IMR-90 (cell line): ENCODE measurements at places on chromosomes 2 and 18. TPM values are rescaled to one million over a fixed set of nuclear protein-coding genes. Genes with fewer than 3 reads are reported as not detected.

DNA sequence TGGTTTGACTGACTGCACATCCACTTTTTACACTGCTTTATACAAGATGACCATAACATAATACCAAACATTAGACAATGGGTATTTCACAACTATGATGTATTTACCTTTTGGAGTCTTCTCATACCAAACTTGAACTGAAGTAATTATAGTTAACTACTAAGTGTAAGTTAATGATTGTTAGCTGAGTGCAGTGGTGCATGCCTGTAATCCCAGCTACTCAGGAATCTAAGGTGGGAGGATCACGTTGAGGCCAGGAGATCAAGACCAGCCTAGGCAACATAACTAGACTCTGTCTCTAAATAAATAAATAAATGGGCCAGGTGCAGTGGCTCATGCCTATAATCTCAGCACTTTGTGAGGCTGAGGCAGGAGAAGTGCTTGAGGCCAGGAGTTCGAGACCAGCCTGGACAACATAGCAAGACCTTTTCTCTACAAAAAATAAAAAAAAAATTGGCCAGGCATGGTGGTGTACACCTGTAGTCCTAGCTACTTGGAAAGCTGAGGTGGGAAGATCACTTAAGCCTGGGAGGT is 44.9 kb upstream of the ORC2 start:
- DNase-seq, result no peak

GRCh38 chr2:11398750-11399437 is 54.5 kb upstream of the ROCK2 start:
- DNase-seq, result no peak

GRCh38 chr2:176902454-176902853 is 310.1 kb upstream of the HNRNPA3 start:
- no peak for DNase-seq

- no peak for DNase-seq
Observed at GRCh38 chr2:70090706-70091334, 3.5 kb downstream of the PCBP1 start.

DNA sequence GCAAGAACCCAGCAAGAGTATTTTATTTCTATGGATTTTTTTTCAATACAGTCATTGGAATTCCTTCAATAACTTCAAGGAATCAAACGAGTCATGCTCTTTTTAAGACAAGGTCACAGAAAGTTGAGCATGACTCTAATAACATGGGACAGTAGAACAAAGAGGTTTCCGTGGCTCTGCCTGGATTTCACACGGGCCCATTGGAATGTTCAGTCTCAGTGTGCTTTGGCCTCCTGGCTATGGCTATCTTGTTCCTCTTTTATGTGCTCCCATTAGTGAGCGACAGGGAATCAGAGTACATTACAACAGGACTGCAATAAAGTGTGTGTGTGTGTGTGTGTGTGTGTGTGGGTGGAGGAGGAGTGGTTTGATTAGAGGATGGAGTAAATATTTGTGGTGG is 312.4 kb downstream of the DCC start:
- no peak for DNase-seq

Gene IGFBP5
- 392 and 433 TPM in 2 replicates for total RNA-seq

DNA sequence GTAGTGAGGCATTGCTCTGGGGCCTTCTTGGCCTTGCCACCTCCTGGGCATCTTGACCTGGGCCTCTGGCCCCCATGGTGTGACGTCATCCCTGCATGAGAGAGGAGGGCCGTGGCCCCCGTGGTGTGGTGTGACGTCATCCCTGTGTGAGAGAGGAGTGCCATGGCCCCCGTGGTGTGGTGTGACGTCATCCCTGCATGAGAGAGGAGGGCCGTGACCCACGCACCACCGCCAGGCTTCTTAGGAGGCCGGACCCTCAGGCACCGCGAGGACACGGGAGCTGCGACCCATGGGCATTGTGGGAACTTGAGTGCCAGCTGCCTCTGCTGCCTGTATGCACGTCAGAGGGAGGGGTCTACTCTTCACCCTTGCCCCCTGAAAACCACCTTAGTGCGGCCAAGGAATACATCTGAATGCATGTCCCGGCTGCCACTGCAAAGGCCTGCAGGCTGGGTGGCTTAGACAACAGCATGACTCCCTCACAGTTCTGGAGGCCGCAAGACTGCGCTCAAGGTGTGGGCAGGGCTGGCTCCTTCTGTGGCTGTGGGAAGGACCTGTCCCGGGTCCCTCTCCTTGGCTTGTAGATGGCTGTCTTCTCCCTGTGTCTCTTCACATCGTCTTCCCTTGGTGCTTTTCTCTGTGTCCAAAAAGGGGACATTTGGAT is 20.8 kb upstream of the OTOS start:
- DNase-seq, result no peak

DNA sequence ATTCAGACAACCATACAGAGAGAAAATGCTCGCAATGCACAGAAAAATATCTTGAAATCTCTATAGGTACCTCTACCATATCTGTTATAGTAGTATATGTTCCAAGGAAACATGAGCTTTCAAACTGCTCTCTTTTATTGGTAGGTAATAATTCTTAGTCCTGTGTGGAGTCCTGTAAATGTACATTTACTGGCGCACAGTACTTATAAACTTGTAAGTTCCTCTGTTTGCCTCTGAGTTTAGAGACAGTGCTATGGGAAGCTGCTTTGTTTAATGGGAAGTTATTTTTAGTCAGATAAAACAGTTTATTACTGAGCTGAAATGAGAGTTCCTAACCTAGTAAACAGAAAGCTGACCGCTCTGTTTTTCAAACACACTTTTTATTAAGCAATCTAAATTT is 52.7 kb downstream of the CCDC93 start:
- no peak for DNase-seq

DNA sequence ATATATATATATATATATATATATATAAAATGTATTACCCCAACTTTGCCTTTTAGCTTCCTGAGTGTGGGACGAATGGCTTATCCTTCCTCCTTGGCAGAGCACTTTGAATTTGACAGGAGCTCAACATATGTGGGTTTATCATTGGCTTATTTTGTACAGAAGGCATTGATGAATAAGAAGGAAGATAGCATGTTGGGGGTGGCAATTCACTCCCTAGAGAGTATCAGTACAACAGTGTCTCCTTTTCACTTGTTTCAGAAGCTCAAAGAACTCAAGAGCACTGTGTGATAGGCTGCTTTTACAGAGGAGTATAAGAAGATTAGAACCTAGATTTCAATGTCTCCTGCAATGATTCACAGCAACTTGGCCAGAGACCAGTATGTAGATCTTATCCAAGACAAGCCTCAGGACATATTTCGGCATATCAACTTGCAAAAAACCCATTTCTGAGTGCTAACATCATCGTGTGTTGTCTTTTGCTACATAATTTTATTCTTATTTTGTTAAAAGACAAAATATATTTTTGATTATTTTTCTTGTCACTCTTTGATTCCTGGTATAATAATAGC is 345.8 kb downstream of the SOCS6 start:
- DNase-seq, result no peak

Gene DSC2
- not detected in 2 replicates for total RNA-seq

DNA sequence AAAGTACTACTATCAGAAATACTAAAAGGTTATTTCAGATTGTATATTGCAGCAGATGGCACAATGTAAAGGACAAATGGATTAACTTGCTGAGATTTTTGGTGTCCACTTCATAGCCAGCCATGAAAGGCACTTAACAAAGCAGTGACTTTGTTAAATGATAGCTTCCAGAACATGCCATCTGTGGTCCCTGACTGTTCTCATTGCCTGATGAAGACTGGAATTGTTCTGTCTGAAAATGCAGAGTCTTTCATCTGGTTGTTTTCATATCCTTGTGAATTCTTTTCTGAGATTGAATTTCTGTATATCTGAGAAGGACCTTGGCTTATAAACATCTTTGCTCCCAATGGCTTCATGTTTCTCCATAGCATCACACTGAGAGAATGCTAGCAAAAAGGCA is 44.4 kb upstream of the LRRTM1 start:
- DNase-seq, result no peak

- no peak for DNase-seq
Observed at GRCh38 chr2:238861766-238862315, 14.0 kb downstream of the TWIST2 start.

DNA sequence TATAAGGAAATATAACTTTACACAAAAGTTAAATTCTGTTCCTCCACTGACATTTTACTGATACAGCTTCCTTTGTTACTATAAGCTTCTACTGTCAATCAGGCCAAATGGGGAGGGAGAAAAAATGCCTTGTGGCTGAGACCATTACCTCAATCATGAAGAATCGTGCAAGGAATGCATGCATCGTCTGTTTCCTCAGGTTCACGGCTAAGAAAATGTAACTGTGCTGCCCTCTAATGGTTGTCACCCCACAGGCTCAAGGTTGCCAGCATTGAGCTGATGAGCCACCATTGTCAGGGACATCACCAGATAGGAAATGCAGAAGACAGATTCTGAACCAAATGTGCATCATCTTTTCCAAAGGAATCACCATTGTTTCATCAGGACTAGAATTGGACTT is 426.9 kb downstream of the CDH2 start:
- peak; percentile 28 for DNase-seq
